T-cell (primary cell): ENCODE measurements at places on chromosomes 1 and 21. TPM values are rescaled to one million over a fixed set of nuclear protein-coding genes. Genes with fewer than 3 reads are reported as not detected.

Gene BMP8B
- total RNA-seq = 0.76 TPM

Gene GRHL3
- total RNA-seq = not detected

Gene KCNA2
- 0.57 TPM for total RNA-seq

Gene ACTL8
- not detected for total RNA-seq

Gene PSRC1
- 0.35 TPM for total RNA-seq

Gene PKNOX1
- 19.1 TPM for total RNA-seq

Gene NDUFV3
- total RNA-seq = 21.3 TPM

Gene PRDX6
- 98.3 TPM for total RNA-seq
